ENCODE measurements at places on chromosomes 5 and 9.

GRCh38 chr9:38443597-38443996 lies 19.3 kb upstream of the IGFBPL1 start:
- DNase-seq = no peak

DNA sequence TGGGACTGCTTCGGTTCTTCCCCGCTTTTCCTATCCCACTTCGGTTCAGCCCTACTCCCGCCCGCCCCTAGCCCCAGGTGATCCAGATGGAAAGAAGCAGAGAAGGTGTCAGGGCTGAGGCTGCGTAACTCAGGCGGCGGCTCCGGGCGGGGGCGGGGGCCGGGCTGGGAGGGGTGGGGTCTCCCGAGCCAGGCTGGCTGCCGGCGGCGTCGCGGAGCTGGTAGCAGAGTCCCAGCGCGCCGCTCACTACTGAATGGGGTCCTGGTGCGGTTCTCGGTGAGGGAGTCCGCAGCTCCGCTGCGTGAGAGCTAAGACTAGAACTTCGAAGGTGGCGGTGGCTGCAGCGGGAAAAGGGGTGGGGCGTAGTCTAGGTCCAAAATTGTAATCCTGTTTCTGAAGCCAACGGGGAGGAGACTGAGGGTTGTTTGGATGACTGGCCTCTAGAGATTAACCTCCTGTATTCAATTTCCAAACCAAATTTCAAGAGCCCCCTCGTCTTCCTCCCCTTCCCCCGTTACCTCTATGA lies 1.4 kb downstream of the PRR16 start:
- DNase-seq = no peak

DNA sequence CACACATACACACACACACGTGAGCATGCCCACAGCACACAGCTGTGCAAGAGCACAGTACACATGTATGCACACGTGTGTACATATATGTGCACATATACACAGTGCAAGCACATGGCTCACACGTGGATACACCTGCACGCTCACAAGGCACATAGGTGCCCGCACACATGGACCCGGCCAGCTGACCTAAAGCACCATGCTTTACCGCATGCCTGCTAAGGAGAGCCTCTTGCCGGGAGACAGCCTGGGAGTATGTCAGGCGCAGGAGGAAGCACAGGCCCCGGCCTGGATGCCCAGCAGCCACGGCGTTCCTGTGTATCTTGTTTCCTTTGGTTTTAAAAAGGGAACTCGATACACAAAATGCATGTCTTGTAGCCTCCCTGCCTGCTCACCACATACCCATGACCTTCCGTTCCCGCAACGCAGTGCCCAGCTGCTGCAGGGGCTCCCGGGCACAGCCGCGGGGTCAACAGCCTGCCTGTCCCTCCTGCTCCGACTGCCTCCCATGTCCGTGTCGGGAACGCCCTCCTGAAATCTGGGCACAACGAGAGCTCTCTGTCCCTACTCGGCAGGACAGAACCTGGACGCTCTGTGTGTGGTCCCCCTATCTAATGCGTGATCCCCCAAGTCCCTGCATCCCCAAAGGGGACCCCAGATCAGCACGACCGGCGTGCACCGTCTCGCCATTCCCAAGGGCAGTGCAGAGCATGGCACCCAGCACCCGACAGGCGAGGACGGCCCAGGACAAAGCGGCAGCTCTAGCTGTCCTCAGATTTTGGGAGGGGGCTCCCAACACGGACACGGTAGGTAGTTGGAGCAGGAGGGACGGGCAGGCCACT lies 3.6 kb downstream of the SLC12A7 start:
- no peak for DNase-seq

GRCh38 chr9:7549249-7549648 lies 250.3 kb downstream of the DMAC1 start:
- DNase-seq = no peak

DNA sequence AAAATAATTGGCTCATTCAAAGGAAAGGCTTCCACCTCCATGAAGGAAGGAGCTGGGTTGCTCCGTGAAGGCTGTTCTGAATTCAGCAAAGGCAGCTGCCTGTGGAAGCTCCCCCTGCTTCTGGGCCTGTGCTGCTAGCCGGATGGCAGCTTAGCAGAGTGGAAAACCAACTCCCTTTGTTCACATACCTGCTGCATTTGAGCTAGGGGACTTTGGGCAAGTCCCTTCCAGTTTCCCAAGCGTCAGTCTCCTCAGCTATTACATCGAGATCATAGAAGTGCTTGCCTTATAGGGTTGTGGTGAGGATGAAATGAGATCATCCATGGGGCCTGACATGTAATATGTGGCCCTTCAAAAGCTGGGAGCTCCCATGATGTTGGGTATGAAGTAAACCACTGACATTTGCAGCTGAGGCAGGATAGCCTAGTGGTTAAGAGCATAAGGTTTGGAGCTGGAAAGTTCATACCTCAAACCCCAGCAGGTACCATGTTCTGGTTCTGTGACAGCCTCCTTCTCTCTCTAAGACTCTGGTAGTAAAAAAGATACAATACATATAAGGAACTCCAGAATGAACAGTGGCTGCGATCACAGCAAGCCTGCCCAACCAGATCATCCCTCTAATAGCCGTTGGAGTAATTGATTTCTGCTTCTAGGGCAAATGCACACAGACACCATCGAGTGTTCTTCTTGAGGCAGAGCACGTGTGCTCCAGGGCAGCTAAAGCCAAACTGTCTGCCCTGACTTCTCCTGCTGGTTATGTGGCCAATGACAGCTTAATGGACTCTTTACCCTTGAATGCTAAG lies 11.0 kb upstream of the DENND1A start:
- DNase-seq = no peak

DNA sequence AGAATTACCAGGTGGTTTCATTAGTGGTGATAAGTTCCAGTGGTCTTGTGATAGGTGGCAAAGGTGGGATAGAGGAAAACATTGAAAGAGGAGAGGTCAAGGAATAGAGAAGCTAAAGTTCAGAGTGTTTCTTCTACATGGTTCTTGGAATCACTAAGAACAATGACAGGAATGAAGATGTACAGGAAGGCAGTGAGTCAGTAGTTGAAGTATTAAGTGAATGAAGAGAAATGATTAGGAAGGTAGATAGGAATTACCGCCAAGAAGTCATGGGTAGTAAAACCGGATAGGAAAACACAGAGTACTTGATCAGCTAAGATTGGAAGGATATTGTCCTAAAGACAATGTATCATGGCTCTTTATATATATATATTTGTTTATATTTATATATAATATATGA lies 37.9 kb upstream of the RASA1 start:
- DNase-seq = no peak

- DNase-seq = no peak
Measured at GRCh38 chr9:136857581-136858412, 5.7 kb downstream of the MAMDC4 start.

All from T-helper 22 cell (primary cell).